Colonic mucosa (tissue), 4 donors: ENCODE measurements at places on chromosomes 6 and 20. TPM values are rescaled to one million over a fixed set of nuclear protein-coding genes. Genes with fewer than 3 reads are reported as not detected.

DNA sequence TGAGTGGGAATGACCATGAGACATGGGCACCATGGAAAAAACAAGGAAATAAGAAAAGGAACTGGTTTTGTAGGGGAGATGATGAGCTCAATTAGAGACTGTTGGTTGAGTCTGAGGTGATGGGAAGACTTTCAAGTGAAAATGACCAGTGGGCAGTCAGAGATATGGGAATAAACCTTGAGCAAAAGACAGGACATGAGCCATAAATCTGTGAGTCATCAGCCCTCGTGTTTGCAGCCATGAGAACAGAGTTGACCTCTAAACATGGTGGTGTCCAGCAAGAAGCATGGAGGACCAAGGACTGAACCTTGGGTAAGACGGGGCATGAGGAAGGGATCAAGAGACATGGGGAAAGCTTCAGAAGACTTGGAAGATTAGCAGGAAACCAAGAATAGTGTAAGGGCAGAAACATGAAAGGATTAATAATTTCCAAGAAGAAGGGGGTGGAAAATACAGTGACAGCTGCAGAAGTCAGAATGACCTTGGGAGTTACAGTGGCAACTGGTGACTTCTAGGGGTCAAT is 280.6 kb upstream of the PRDM1 start:
- H3K27me3 ChIP-seq, result no peaks in the 10 kb centered on the region
- H3K36me3 ChIP-seq, result no peaks in the 10 kb centered on the region
- H3K4me3 ChIP-seq, result no peak overlapping the region
- no peak for DNase-seq

- no peaks in the 10 kb centered on the region for H3K4me1 ChIP-seq
- no peak overlapping the region for H3K4me3 ChIP-seq
- H3K36me3 ChIP-seq, result no peaks in the 10 kb centered on the region
- H3K27ac ChIP-seq, result no peak overlapping the region
- no peaks in the 10 kb centered on the region for H3K27me3 ChIP-seq
These were observed 31.9 kb upstream of the NFATC2 start for GRCh38 chr20:51574248-51575033.

DNA sequence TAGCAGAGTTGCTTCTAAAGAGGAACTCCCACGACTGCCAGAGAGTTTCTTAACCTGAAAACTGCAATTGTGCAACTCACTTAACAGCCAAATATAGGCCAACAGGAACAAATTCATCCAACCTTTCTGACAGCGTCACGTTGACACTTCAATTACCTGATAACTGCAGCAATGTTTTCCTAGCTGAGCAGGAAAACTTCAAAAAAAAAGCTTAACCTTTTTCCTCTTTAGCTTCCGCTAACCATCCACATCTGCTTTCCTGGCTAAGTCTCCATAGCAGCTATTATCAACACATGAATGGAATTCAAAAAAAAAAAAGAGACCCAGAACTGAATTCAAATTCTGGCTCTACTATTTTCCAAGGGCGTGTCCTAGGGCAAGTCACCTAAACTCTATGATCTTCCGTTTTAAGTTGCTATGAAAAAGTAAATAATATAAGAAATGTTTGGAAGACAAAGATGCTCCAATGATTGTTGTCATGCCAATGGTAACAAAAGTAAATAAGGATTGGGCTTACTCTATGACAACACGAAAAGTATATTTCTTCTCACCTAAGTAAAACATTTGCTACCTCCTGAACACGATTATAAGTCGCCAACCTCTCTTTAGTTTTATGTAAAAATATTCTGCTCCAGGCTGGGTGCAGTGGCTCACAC is 524.6 kb upstream of the JARID2 start:
- no peaks in the 10 kb centered on the region for H3K36me3 ChIP-seq
- DNase-seq, result peak; percentile 44
- no peak overlapping the region for H3K4me3 ChIP-seq
- H3K27me3 ChIP-seq, result no peaks in the 10 kb centered on the region

DNA sequence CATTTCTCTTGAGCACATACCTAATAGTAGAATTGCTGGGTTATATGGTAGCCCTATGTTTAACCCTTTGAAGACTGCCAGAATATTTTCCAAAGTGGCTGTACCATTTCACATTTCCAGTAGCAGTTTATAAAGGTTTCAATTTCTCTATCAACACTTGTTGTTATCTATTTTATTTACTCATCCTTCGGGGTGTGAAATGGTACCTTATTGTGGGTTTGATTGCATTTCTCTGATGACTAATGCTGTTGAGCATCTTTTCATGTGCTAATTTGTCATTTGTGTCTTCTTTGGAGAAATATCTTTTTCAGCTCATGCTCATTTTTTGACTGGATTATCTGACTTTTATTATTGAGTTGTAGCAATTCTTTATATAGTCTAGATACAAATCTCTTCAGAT is 5.4 kb downstream of the ENPP4 start:
- H3K4me1 ChIP-seq, result peaks cover 5% of the 10 kb centered on the region
- DNase-seq, result no peak
- H3K4me3 ChIP-seq, result no peak overlapping the region
- H3K27me3 ChIP-seq, result no peaks in the 10 kb centered on the region
- H3K27ac ChIP-seq, result no peak overlapping the region
- H3K36me3 ChIP-seq, result no peaks in the 10 kb centered on the region

DNA sequence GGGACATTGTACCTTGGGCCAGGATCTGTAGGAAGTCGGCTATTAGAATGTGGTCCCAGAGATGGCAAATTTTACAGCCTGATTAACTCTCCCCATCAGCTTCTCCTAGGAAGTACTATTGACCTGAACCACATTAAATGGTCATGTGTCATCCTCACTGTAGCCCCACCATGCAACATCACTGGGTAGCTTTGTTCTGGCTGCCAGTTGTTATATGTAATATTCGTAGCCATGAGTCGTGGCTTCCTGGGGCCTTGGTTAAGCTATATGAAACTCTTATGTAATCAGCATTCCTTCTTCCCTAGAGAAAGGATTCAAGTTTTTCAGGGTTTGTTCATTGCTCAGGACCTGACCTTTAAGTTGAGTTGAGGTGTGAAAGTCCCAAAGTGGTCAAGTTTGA is 125.7 kb downstream of the ANKS1A start:
- H3K27ac ChIP-seq, result no peak overlapping the region
- no peaks in the 10 kb centered on the region for H3K36me3 ChIP-seq
- no peaks in the 10 kb centered on the region for H3K27me3 ChIP-seq
- H3K4me3 ChIP-seq, result no peak overlapping the region
- DNase-seq, result no peak
- peaks cover 2% of the 10 kb centered on the region for H3K4me1 ChIP-seq

PLG gene
- 1.3 TPM for total RNA-seq
